ENCODE measurements at places on chromosomes 7 and 10.

DNA sequence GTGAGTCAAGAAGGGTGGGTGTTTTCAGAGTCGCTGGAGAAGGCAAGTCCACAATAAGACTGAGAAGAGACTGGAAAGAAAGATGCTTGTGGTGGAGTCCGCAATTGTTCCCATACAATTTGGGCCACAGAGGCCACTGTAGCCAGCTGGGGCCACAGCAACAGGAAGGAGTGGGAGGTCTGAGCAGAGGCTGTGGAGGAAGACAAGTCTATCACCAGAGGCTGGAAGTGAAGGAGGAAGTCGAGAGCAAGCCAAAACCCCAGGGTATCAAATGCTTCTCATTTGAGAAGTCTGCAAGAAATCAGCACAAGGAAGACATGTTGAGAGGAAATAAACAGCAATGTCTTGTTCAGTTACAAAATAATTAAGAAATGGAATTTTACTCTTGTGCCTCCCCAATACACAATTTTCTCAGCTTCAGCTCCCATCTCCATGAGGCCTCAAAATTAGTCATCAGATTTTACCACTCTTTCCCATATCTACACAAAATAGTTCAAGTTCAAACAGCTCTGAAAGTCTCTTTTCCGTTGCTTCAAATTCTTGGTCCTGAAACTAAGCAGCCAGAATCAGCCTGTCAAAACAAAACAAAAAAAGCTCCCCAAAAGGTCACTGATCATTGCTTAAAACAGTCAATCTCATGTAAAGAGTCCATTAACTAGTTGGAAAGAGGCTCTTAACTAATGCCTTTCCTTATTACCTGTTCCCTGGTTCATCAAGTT, 31.6 kb downstream of the SLC16A12 start:
- no peak for DNase-seq

GRCh38 chr10:94224656-94225055, 138.1 kb downstream of the NOC3L start:
- DNase-seq, result no peak

DNA sequence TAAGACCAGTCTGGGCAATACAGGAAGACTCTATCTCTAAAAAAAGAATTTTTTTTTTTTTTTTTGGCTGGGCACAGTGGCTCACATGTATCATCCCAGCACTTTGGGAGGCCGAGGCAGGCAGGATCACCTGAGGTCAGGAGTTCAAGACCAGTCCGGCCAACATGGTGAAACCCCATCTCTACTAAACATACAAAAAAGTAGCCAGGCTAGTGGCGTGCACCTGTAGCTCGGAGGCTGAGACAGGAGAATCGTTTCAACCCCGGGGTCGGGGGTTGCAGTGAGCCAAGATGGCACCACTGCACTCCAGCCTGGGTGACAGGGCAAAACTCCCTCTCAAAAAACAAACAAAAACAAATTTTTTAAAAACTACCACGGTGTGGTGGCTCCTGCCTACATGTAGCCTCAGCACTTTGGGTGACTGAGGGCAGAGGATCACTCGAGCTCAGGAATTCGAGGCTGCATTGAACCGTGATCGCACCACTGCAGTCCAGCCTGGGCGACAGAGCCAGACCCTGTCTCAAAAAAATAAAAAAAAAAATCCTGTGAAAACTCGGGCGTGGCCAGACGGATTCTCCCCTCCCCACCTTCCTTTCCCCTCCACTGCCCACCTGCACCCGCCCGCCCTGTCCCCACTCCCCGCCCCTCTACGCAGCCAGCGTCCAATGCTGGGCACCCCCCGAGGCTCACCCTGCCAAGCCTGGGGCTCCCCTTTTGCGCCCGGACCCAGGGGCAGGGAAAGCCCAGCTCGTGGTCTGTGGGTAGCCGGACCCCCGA, 745 bp upstream of the ORAI2 start:
- no peak for DNase-seq

- DNase-seq, result no peak
Observed at GRCh38 chr10:72292223-72292691, 18.5 kb downstream of the DDIT4 start.

- DNase-seq, result no peak
Observed at GRCh38 chr7:29284696-29285443, 90.3 kb downstream of the CHN2 start.

- no peak for DNase-seq
Observed at GRCh38 chr10:66714741-66715140, 211.1 kb upstream of the LRRTM3 start.

DNA sequence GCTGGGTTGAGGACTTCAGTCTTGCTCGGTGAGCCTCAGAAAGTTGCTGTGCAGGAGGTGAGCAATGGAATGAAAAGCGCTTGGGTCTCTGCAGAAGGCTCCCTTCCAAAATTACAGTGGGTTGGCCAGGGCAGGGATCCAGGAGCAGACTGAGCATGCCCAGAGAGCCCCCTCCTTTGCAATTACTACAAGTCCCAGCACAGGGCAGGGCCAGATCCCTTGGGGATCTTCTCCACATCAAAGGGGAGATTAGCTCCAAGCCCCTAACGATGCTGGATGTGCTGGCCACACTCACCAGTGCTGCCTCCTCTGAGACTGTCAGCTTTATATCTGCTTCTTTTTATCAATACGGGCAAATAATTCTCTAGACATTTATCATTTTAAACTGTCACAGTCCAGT, 337.5 kb downstream of the RPS24 start:
- DNase-seq, result no peak

- DNase-seq, result no peak
Observed at GRCh38 chr10:73655257-73655989, 406 bp downstream of the SYNPO2L start.

- DNase-seq, result no peak
Observed at GRCh38 chr7:128103498-128104107, 72.4 kb upstream of the LRRC4 start.

- DNase-seq, result no peak
Observed at GRCh38 chr7:1360521-1360971, 98.7 kb downstream of the MICALL2 start.

- no peak for DNase-seq
Observed at GRCh38 chr10:3786295-3787015, 1.4 kb upstream of the KLF6 start.

GRCh38 chr7:94145602-94146001, 141.4 kb upstream of the BET1 start:
- no peak for DNase-seq

GRCh38 chr7:146656988-146657387, 540.4 kb downstream of the CNTNAP2 start:
- DNase-seq, result no peak

DNA sequence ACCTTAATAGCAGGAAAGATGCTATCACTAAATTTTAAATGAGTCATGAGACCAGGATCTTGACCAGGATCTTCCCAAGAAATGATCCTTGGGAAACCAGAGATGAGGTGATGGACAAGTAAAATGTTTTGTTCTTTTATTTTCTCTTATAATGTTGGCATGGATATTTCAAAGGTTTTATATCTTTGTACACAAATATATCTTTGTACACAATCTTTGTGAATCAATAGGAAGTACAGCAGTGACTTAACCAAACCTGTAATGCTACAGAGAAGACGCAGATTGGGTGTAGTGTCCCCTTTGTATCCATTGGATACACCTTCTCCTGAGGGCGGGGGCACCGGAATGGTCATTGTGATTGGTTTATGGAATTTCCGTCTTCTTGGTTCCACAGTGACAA, 180.1 kb upstream of the CCDC6 start:
- DNase-seq, result no peak

GRCh38 chr10:84241185-84241790, at the start of gene LRIT1:
Gene LRIT1, minus strand, starts transcription at chr10:84241546. Its CDS starts 107 bp downstream, at chr10:84241439.
- no peak for DNase-seq

DNA sequence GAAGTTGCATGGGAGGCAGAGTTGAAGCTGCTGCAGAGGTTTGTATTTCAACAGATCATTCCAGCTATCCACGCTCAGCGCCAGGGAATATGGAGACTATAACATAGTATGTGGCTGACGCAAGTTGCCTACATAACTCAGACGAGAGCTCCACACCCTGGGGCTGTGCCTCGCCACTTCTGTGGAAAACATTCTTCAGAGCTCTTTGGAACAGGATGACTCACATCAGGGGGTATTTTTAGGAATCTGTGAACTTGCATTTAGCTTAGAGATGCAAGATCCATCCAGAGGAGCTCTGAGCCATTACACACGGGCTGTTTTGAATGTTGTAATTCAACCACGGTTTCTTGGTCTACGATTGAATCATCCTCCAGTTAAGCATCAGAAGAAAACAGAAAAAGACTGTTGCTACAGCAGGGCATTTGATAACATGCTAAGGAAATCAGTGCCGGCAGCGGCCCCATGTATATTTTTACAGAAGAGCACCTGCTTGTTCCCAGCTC, 481.5 kb upstream of the AKR1E2 start:
- no peak for DNase-seq

DNA sequence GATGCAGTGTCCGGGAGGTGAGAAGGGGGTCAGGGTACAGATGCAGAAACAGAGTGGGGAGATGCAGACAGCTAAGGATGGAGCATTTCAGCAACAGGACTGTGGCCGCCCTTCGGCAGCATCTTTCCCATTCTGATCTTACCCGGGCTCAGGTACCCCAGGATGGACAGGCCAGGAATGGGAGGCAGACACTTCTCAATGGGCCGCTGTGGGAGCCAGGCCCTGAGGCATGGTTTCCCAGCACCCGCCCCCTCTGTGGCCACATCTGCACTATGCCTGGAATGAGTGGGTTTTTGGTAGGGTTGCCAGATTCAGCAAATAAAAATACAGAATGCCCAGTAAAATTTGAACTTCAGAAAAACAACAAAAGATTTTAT, 105.2 kb upstream of the CTBP2 start:
- no peak for DNase-seq

DNA sequence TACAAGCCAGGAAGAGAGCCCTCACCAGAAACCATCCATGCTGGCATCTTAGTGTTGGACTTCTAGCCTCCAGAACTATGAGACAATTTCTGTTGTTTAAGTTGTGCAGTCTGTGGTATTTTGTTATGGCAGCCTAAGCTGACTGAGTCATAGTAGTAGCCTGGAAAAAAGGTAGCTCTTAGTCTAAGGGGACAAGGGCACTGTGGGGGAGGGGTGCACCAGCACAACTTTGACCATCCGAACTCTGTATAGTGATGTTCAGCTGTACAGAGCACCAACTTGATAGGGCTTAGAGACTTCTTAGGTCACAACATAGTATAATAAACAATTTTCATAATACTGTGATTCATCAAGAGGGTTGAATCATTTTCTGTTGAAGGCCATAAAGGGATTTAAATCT, 14.3 kb downstream of the EIF4EBP2 start:
- DNase-seq, result no peak

GRCh38 chr7:55071411-55072175, 52.8 kb downstream of the EGFR start:
- no peak for DNase-seq

GRCh38 chr7:33155811-33156210, 26.4 kb downstream of the BBS9 start:
- no peak for DNase-seq

DNA sequence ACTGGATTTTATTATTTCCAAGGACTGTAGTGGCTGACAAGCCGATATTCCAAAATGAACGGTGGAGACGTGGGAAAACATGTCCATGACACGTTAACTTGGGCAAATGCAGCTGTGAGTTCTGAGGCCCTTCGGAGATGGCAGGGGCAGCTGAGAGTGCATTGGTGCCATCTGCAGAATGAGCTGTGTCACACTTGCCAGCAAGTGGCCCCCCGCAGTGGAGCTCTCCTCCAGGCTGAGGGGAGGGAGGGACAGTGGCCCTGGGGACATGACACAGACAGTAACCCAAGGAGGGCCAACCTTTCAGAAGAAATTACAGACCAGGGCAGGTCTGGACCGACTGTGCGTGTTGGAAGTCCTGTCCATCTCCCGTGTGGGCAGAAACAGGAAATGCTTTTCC, 139.4 kb downstream of the SVIL start:
- no peak for DNase-seq

DNA sequence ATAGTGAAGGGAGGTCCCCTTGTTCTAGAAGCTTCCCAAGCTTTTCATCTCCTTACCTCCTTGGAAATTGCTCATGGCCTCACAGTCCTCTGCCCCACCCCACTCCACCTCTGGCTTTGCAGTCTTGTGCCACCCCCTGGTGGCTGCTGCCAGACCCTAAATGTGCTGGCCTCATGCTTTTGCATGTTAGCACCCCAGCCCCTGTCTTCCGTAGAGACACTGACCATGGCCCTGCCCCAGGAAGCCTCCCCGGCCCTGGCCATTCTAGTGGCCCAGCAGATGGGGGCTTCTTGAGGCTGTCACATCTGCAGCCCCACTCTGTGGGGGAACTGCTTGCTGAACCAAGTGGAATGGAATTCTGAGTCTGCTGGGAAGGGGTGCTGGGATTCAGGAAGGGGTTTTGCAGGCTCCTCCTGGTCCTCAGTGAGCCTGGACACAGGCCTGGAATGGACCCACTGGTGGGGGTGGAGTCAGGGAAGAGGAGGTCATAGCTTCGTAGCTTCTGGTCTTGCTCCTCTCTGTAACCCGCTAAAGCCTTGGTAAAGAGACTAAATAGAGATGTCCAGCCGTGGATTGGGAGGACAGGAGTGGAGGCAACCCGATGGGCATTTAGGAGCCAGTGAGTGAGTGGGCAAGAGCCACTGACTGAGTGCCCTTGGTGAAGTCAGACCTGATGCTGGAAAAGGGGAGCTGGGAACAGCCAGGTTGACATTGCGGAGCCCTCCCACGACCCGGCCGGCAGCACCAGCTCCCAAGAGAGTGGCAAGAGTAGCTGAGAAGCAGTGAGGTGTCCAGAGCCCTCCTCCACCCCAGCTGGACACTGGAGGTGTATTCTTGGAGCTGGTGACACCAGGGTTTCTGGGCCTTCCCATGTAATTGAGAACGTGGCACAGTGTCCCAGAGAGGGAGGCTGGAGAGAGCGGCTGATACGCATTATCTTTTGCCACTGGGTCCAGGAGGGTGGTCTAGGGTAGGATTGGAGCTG, 20.9 kb downstream of the RAMP3 start:
- no peak for DNase-seq

GRCh38 chr10:122348935-122349361, 25.6 kb upstream of the PLEKHA1 start:
- no peak for DNase-seq

GRCh38 chr10:122132331-122132755, 138.8 kb upstream of the BTBD16 start:
- no peak for DNase-seq

DNA sequence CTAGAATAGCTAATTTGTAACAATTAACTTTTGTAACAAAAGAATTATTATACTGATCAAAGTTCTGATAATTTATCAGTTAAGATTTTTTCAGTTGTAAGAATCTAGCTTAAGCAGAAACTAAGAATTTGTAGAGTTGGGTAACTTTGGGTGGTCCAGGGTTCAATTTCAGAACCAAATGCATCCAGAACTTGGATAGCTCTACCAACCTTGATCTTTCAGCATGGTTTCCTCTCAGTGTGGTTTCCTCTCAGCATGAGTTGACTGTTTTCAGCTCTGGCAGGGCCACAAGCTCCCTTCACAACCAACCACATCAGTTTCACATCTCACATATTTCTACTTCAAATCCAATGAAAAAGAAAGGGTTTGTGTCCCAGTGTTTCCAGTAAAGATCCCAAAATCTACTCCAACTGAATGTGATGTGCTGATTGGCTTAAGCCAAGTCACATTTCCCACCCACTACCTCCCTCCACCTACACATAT, 3.3 kb upstream of the FAS start:
- DNase-seq, result no peak

GRCh38 chr7:30181211-30181610, 46.4 kb downstream of the MTURN start:
- no peak for DNase-seq

- no peak for DNase-seq
Observed at GRCh38 chr7:123594813-123595241, 6.8 kb upstream of the ASB15 start.
